ENCODE measurements at places on chromosomes 6 and 20.

DNA sequence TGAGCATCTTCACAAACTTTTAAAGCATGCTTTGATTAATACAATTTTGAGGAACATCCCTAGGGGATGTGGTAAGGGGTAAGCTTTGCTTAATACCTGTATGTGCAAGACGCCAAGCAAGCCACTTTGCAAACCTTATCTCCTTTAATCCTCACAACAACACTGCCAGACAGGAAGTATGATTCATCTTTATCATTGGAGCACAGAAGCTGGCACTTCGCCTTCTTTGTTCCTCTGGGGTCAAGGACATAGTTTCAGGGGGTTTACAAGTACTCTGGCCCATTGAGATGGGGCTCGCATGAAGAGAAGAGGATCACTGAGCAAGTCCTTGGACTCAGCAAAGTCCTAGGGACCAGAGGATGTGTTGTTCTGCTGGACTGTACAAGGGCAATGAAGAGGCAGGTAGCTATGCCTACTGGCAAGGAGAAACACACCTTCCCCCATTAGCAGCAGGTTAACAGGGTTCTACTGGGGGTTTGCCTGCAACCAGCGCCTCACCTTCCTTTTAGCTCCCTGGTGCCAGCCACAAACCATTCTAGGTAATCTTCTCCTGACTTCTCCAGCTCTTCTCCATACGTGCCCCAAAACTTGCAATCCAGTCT is 8.8 kb downstream of the TMEM244 start:
- ATAC-seq = peak; percentile 47

GRCh38 chr6:122184401-122184827 is 215.0 kb upstream of the HSF2 start:
- peak; percentile 91 for ATAC-seq

- ATAC-seq = no peak
Observed at GRCh38 chr6:134626589-134626988, 308.7 kb upstream of the SGK1 start.

DNA sequence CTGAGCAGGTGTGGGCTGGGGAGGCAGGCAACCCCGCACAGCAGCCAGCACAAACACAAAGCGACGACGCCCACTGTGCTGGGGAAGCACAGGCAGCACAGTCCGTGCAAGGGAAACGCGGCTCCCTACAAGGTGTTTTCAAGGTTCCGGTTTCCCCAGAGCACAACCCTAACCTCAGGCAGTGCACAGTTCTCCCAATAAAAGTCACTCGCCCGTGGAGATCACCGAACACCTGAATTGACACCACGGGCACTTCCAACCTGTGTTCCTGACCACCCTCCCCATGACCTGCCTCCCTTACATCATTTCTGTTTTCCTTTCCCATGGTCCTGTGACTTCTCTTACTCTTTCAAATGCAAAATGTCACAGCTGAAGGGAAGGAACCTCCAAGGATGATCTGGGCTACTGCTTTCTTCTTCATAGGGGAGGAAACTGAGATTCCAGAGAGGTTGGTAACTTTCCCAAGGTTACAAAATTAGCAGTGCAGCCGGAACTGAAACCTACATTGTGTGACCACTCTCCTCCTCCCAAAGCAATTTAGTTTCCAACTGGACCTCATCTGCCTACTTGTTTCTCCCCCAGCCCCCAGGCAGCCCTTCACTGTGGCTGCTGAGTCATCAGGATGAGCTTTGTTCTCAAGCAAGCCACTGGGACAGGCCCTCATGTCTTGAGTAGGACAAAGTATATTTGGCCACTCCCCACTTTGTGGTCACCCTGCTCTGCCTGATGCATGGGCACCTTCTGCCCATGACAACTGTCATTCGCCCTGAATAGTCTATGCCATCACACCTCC is 125.3 kb downstream of the ATXN1 start:
- ATAC-seq = peak; percentile 34

DNA sequence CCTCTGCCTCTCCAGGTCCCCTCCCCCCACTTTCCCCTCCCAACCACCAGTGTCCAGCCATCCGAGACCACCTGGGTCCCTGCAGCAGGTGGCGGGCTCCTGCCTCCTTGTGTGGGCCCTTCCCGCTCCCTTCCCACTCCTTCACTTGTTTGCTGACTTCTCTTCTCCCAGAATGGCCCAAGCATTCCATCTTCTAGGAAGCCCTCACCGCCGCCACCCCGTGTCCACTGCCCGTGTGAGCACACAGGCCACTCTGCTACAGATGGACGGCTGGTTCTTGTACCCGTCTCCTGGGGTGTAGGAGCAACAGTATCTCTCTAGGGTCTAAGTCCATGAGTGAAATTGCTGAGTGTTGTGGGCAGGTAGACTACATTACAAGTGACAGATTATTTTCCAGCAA is 15.0 kb downstream of the BPHL start:
- no peak for ATAC-seq

GRCh38 chr6:146224988-146225387 is 196.1 kb downstream of the GRM1 start:
- ATAC-seq = no peak

GRCh38 chr20:59600472-59600871 is 3.9 kb upstream of the PHACTR3 start:
- no peak for ATAC-seq

DNA sequence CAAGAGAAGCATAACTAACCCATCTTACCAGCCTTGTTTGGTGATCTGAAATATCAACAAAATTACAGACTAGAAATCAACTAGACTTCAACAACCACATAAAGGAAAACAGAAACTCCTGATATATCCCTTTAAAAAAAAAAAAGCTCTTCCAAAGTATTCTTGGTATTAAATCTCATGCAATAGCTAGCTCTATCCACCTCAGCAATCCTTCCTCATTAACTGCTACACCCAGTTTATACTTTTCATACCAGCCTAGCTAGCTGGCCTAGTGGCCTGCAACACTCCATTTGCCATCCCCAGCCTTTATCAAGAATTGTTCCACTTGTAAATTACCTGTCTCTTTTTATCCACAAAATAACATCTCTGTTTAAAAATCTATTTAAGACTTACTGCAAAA is 69.0 kb downstream of the BACH2 start:
- ATAC-seq = peak; percentile 35

DNA sequence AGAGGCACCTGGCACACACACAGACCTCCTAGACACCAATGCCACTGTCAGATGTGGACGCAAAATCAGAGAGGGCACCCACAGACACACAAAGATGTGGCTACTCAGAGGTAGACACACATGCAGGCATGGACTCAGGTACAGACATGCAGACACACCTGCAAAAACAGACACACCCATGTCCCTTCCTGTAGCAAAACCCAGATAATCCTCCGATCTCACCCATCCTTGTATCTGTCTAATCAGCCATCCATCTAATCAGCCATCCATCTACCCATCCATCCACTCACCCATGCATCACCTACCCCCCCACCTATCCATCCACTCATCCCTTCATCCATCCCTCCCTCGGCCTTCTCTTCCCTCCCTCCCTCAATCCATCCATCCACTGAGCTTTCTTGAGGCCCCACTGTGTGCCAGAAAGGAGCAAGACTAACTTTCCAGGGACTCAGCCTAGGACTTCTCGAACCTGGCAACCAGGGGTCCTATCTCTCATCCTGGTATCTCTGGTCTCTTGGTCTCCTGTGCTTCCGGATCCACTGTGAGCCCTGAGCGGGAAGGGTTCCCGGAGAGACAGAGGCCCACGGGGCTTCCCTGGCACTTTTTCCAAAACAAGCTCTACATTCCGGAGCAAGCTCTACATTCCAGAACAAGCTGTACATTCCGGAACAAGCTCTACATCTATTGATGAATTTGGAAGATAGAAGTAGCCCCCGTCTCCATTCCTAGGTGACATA is 1.1 kb upstream of the TGM2 start:
- ATAC-seq = no peak

DNA sequence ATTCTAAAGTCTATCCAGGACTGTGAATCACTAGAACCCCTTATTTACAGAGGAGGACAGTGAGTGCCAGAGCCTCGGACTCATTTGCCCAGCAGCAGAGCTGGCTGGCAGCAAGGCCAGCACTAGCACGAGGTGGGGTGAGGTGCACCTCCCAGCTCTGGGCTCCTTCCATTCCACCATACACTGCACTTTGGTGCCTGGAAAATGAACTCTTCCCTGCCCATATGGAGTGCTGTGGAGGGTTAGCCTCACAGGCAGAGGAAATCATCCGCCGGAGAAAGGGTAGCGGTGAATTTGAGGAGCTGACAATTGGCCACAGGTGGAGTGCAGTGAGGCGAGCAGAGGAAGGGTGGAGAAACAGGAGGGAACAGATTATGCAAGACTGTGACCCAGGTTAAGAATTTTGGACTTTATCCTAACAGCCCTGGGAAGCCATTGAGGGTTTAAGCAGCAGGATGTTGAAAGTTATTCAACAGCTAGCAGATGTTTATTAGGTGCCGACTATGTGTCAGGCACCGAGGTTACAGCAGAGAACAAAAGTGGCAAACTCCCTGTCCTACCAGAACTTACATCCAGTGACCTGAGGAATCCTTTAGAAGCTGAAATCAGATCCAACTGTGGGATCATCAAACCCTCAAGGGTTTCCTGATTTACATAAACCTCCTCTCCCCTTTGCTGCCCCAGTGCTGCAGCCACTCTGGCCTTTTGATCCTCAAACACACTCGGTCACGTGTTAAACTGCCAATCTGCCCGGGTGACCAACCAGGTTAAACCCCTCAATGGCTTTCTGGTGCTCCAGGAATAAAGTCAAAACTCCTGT is 6.2 kb downstream of the TRIM26 start:
- ATAC-seq = no peak

- no peak for ATAC-seq
Observed at GRCh38 chr6:40336940-40337760, 250.0 kb downstream of the LRFN2 start.

Data from SK-N-SH treated with all-trans-retinoic acid at 6 μM for 48 hours (cell line).